Esophagus mucosa (tissue), 1 donor: ENCODE measurements at places on chromosomes 4 and X. TPM values are rescaled to one million over a fixed set of nuclear protein-coding genes. Genes with fewer than 3 reads are reported as not detected.

The CXorf65 gene
- not detected for total RNA-seq

The CDX4 gene
- total RNA-seq = not detected

The SCFD2 gene
- total RNA-seq = 16.5 TPM

The NEIL3 gene
- total RNA-seq = 3.8 TPM

The CXorf51B gene
- total RNA-seq = not detected

The IL15 gene
- total RNA-seq = 1.9 TPM

The SPANXC gene
- total RNA-seq = not detected

The GPC3 gene
- 0.28 TPM for total RNA-seq

The COX7B2 gene
- total RNA-seq = not detected

The NOX1 gene
- total RNA-seq = 0.08 TPM

GRCh38 chr4:131488772-131489171, 1660.3 kb upstream of the PCDH10 start:
- ATAC-seq = no peak

DNA sequence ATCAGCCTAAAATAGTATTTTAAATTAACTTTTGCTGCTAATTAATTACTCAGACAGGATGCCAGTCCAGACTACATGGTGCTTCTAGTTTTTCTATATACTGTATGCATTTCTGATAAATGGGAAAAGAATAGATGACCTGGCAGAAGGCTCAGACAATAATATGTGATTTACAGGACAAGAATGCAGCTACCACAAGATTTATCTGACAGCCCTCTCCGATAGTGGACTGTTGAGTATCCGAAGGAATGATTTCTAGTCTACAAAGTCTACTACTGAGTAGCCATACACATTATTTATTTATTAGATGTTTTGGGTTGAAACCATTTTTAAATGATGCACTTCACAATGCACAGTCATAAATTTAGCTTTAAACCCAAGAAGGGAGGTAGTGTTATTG, 212.8 kb downstream of the MAB21L2 start:
- no peak for ATAC-seq

- no peak for ATAC-seq
Measured at GRCh38 chr4:8854931-8855330, 16.7 kb downstream of the HMX1 start.

DNA sequence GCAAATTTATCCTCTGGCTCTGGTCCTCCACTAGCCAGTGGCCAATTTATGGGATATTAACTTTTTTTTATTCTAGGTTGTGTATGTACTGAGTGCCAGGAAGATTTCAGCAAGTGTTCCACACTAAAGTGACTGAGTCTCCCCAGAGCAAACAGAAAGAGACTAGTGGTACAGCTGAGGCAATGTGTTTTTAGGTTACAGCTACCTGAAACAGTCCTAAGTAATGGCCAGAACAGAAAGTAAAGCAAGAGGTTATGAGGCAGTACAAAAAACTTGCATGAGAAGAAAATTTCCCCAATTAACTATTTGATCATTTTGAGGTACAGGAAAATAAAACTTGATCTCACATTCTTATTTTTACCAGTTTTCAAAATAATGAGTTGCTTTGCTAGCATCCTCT, 31.2 kb downstream of the PRDM8 start:
- no peak for ATAC-seq

- ATAC-seq = peak; percentile 42
Measured at GRCh38 chrX:48794340-48794910, 7.4 kb upstream of the HDAC6 start.

- ATAC-seq = no peak
Measured at GRCh38 chrX:19496711-19497110, 18.6 kb downstream of the MAP3K15 start.

DNA sequence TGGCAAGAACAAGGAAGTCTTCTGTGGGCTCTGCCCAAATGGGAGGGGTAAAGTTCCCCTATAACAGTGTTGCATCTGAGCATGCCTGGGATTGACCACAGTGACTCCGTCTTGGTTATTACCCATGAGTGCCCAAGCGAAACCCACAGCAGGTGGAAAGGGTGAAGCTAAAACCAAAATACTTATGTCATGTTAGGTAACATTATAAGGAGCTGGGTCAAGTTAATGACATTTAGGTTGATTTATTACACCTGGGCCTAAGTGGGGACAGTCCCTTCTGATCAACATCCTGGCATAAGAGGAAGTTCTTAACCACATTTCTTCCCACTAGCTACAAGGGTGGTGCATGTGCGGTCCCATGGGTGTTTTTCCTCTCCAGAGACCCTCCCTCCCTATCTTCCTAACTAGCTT, 1.3 kb upstream of the ZNF732 start:
- ATAC-seq = peak; percentile 23

- ATAC-seq = no peak
Measured at GRCh38 chrX:19563327-19563726, 48.0 kb upstream of the MAP3K15 start.

GRCh38 chr4:165464813-165465381, 86.1 kb downstream of the CPE start:
- ATAC-seq = peak; percentile 48

DNA sequence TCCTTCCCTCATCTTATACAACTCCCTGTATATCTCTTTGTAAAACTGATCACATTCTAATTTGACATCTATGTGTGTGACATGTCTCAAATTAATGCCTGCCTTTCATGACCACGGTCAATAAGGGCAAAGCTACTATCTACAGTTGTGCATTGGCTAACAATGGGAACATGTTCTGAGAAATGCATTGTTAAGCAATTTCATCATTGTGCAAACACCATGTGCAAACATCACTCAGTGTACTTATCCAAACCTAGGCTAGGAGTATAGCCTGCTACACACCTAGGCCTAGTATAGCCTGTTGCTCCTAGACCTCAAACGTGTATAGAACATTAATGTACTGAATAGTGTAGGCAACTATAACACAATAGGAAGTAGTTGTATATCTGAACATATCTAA, 95.0 kb downstream of the BANK1 start:
- peak; percentile 81 for ATAC-seq

DNA sequence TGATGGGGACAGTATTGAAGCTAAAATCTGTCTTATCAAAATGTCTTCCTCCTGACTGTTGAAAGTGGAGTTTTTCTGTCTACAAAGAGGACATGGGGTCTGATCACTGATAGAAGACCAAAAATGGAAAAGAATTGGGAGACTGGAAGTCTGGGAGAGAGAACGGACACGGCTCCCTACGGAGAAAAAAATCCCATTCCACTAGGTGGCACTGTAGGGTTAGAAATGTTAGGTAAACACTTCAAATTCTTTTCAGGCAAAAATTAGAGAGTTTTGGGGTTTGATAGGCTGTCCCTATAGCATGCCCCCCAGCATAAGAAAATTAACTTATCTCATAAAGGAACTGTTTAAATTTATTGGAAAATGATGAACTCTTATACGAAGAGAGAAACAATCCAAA, 200.5 kb downstream of the FAM133A start:
- ATAC-seq = no peak

DNA sequence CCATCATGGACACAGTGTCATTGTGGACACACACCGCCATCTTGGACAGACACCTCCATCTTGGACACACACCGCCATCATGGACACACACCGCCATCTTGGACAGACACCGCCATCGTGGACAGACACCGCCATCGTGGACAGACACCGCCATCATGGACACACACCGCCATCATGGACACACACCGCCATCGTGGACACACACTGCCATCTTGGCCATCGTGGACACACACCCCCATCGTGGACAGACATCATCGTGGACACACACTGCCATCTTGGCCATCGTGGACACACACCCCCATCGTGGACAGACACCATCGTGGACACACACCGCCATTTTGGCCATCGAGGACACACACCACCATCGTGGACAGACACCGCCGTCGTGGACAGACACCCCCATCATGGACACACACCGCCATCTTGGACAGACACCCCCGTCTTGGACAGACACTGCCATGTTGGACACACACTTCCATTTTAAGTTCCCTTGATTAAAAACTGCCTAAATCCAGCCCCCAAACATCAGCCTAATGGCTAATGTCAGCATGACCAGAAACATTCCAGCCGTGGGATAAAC, 9.1 kb downstream of the ASMTL start:
- no peak for ATAC-seq

DNA sequence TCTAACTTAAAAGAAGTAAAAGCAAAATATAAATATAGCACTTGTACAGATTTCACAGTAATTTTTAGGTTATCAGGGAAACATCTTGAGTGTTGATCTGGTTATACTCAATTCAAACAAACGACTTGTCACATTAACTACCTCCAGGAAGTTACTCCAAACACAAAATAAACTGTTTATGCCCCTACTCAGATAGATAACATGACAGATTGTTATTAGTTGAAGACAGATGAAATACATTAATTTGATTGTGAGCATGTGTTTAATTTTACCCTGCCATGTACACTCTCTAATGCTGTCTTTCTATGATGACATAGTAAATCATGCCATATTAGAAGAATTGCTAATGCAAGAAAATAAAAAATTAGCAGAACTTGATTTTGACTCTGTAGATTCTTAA, 88.0 kb downstream of the RAB28 start:
- no peak for ATAC-seq

DNA sequence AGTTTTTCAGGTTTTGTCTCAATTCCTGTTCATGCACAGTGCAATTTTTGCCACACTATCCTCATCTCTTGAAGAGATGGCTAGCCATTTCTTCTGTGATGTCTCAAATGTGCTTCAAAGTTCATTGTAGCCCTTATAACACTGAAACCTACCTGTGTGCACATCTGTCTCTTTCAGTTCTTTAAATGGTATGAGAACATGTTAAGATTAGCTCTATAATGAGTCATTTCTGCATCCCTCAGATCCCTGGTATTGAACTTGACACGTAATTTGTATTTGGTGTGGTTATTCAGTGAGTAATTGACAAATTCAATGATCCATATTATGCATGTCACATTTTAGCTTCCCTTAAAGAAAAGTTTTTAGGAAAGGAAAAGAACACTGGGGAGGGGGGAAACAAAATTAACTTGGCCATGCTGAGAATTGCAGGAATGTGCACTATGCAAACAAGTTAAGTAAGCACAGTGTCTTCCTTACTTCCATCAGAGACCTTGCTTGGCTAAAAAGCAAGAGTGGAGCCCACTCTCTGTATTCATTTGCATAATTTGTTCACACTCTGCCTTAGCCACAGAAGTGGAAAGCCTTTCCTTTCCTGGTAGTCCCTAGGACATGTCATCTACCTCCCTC, 659.8 kb upstream of the MAGEB2 start:
- ATAC-seq = peak; percentile 47
